ENCODE measurements at places on chromosomes 4 and X. TPM values are rescaled to one million over a fixed set of nuclear protein-coding genes. Genes with fewer than 3 reads are reported as not detected.

The UGT2B17 gene
- not detected for total RNA-seq

The SLC7A11 gene
- 15.6 TPM for total RNA-seq

The GPR34 gene
- not detected for total RNA-seq

DNA sequence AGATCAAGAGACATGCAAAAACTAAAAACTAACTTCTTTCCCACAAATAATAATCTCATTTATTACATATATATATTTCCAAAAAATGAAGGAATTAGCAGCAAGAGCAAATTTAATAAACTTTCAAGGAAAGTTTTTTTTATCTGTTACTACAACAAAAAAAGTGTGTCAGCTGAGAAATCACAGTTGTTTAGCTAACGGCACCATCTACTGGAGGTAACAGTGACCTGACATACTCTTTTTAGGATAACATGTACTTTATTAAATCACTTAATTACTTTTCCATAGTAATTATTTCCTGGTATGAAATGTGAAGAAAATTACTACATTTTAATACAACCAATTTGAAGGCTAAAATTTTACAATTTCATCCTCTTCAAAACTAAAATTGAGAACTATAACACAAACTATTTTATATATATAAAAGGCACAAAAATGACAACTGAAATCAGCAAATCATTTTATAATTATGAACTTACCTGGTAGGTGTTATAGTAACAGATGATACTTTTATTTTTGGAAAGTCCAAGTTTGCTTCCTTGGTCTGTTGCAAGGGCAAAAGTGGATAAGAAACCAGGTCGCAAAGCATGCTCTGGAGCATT, 9.1 kb downstream of the LAMTOR3 start:
- H3K4me3 ChIP-seq: no peak overlapping the region
- H3K27me3 ChIP-seq: no peaks in the 10 kb centered on the region
- H3K27ac ChIP-seq: no peak overlapping the region
- no peak for DNase-seq
- H3K36me3 ChIP-seq: peaks cover 23% of the 10 kb centered on the region

GRCh38 chr4:164771088-164771487, 17.2 kb downstream of the SMIM31 start:
- no peaks in the 10 kb centered on the region for H3K27me3 ChIP-seq
- H3K27ac ChIP-seq: no peak overlapping the region
- no peaks in the 10 kb centered on the region for H3K36me3 ChIP-seq
- DNase-seq: no peak
- H3K4me3 ChIP-seq: no peak overlapping the region

- DNase-seq: no peak
- no peaks in the 10 kb centered on the region for H3K36me3 ChIP-seq
- no peaks in the 10 kb centered on the region for H3K27me3 ChIP-seq
- H3K27ac ChIP-seq: no peak overlapping the region
These were observed 49.6 kb downstream of the LAMP2 start for GRCh38 chrX:120419463-120419862.

- H3K4me3 ChIP-seq: no peak overlapping the region
- H3K27me3 ChIP-seq: peaks cover 2% of the 10 kb centered on the region
These were observed 61.6 kb downstream of the MAD2L1 start for GRCh38 chr4:120005076-120005475.

- H3K36me3 ChIP-seq: no peaks in the 10 kb centered on the region
- H3K27ac ChIP-seq: no peak overlapping the region
- no peaks in the 10 kb centered on the region for H3K27me3 ChIP-seq
- no peaks in the 10 kb centered on the region for H3K4me1 ChIP-seq
- no peak overlapping the region for H3K4me3 ChIP-seq
These were observed 253.1 kb upstream of the EDA2R start for GRCh38 chrX:66892004-66892403.

DNA sequence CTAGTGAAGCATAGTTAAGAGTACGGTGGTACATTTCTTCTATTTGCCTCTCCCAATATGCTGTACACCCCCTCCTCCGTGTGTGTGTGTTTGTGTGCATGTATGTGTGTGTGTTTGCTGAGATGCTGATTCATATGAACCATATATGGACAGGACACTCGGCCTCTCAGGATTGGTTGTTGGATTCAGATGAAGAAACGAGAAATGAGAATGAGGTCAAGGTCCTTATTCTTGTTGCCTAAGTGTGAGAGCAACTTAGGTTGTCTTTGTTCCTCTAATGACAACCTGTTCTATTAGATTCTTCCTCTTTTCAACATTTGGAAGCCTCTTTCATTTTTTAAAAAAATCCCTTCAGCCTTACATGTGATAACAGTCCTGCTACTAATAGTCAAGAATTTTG, 1387.6 kb downstream of the STIM2 start:
- H3K27ac ChIP-seq: no peak overlapping the region
- DNase-seq: no peak
- H3K4me1 ChIP-seq: no peaks in the 10 kb centered on the region
- H3K36me3 ChIP-seq: no peaks in the 10 kb centered on the region
- no peak overlapping the region for H3K4me3 ChIP-seq
- H3K27me3 ChIP-seq: no peaks in the 10 kb centered on the region

GRCh38 chr4:141388481-141388880, 167.8 kb downstream of the ZNF330 start:
- no peaks in the 10 kb centered on the region for H3K36me3 ChIP-seq
- H3K4me1 ChIP-seq: no peaks in the 10 kb centered on the region
- no peak overlapping the region for H3K27ac ChIP-seq
- H3K4me3 ChIP-seq: no peak overlapping the region

DNA sequence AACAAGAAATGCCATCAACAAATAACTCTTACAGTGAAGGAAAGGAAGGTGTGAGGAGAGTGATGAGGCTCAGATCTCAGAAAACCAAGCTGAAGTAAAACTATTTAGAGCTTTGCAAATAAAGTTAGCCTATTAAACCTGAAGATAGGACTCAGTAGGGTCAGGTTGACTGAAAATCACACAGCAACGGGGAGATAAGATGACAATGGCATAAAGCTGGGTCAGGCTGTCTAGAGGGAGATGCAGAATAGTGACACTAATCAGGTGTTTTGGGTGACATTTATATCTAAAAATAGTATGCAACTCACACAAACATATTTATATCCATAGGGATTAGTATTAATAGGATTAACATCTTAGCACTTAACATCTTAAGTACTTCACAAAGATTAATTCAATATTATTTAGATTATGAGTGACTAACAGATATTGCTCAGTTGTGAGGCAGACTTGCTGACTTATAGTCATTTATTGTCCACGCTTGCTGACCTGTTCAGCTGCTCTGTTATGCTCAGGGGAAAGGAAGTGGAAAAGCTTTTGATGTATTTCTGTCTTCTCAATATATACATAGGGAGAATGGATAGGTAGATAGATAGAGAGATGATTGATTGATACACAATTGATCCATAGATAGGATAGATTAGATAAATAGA, 130.7 kb upstream of the GUCY1A1 start:
- DNase-seq: no peak
- no peaks in the 10 kb centered on the region for H3K4me1 ChIP-seq
- no peak overlapping the region for H3K27ac ChIP-seq
- H3K4me3 ChIP-seq: no peak overlapping the region
- H3K36me3 ChIP-seq: no peaks in the 10 kb centered on the region

DNA sequence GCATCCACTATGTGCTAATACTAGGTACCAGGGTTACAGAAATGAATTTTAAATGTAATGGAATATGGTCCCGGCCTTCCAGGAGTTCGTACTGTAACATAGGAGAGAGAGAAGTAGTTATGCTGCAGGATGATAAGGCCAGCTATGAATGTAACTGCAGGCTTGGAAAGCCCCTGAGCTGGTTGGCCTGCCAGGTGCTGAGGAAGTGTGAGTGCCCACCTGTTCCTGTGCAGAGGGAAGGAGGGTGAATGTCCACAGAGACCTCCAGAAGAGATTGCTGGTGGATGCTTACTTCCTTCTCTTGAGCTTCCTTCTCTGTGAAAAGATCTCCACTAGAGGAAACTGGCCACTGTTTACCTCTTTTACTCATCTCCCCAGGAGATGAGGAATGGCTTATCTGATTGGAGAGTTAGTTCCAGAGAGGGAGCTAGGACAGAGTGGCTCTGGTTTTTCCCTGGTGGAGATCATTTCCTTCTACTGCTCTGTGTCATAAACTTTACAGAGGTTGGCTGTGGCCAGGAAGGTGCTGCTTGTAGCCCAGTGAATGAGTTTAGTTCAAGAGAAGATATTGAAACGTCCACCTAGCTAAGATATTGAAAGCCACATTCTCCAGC, 114.0 kb upstream of the LNX1 start:
- no peak overlapping the region for H3K27ac ChIP-seq
- no peaks in the 10 kb centered on the region for H3K27me3 ChIP-seq
- no peaks in the 10 kb centered on the region for H3K36me3 ChIP-seq
- no peak overlapping the region for H3K4me3 ChIP-seq

DNA sequence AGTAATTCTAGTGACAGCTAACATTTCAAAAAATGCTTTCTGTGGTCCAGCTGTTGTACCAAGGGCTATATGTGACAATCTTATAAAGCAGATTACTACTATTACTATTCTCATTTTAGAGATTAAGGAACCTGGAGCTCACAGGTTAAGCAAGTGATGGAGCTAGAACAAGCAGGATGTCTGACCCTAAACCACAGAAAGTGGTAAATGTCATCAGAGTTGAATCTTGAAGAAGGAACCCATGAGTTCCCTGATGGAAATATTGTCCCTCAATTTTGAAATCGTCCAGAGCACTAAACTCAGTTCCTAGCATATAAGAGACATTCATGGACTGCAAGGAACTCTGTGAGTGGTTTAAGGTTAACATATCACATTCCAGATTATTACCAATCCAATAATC, 214.0 kb downstream of the APBB2 start:
- DNase-seq: no peak
- no peak overlapping the region for H3K27ac ChIP-seq
- H3K27me3 ChIP-seq: no peaks in the 10 kb centered on the region
- peaks cover 4% of the 10 kb centered on the region for H3K4me1 ChIP-seq
- no peak overlapping the region for H3K4me3 ChIP-seq
